ENCODE measurements at places on chromosomes 1 and 21.
A peak's percentile ranks its signal among the peaks of the same experiment; 100 is the strongest.

GRCh38 chr1:183188240-183188639 lies 2.2 kb downstream of the LAMC2 start:
- no peak for DNase-seq

- DNase-seq, result no peak
Observed at GRCh38 chr1:234584926-234585325, 25.1 kb downstream of the IRF2BP2 start.

DNA sequence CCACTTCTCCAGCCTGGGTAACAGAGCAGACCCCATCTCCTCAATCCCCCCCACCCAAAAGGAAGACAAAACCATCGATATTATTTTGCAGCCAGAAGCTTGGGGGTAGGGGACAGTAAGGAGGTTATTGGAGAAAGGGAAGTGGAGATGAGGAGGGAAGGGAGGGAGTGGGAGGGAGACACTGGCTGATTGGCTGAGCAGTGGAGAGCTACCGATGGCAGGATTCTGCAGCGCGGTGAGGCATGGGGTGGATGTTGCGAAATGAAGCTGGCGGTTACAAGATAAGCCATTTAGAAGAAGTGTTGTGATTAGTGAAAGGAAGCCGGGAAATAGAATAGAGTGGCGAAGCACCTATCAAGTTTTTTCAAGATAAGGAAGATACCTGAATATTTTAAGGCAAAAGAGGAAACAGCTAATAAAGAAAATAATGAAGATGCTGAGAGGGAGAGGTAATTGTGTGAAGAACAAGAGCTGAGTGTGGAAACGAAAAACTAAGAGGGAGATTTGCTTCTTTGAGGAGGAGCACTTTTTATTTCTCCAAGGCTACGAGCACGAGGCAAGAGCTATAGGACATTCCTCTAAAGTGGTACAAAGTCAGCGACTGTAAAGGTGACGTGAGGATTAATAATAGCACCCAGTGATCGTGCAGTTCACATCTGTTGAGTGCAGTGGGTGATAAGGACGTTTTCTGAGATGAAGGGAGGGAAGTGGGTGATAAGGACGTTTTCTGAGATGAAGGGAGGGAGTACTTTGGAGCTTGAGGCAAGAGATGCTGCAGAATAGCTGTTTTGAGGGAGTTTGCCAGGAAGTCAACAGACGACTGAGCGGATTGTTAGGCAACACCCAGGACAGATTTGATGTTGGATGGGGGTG lies 103.2 kb upstream of the KIF26B start:
- peak; percentile 44 for DNase-seq

GRCh38 chr1:4317207-4317606 lies 337.2 kb upstream of the AJAP1 start:
- DNase-seq, result no peak

DNA sequence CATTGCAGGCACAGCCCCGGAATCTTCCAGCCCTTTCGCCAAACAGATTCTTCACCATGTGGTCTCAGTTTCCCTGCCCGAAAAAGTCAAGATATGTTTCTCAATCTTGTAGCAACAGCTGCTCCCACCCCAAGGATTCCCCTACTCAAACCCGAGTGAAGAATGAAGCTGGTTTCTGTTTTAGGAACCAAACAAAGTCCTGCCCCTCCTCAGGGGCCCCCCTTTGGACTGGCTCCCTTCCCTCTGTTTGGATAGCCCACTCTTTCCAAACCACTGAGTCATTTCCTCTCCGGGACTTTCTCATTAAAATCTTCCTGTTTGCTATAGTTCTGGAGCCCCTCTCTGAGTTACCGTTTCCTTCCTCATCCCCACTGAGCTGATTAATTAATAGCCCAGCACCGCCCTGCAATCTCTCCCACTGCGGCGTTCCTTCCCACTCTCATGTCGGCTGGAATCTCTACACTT lies 100.9 kb downstream of the TSEN15 start:
- peak; percentile 25 for DNase-seq

- DNase-seq, result peak; percentile 14
Observed at GRCh38 chr1:50724626-50725286, 235.3 kb downstream of the FAF1 start.

DNA sequence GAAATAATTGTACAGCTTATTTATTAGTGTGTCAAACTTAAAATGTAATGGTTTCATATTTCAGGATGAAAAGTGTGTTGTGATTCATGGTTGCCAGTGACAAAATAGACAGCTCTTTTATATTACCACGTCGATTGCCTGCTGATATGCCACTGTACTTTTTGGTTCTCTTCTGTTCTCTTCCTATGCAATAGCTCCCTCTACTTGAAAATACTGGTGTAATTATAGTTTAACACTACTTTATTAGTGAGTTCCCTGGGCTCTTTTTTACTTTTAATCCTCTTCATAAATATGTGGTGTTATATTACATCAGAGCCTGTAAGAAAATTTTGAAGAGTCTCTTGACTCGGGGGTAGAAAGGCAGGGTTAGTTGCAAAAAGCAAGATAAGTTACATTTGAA lies 111.3 kb downstream of the PATJ start:
- no peak for DNase-seq

DNA sequence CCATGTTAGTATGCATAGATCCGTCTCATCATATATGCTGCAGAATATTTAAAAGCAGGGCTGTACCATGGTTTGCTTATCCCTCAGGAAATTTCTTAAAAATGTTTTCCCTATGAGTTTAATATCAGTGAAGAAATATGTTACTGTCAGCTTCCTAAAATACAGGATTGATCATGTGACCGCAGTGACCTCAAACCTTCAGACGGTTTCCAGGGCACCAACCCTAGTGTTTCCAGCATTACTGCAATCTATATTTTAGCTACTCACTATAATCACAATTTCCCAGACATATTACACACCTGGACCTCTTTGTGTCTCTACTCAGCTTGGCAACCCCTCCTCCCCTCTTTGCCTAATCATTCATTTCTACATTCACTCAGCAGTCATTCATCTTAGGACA lies 7.7 kb upstream of the SDHB start:
- no peak for DNase-seq

GRCh38 chr1:214066936-214067335 lies 79.2 kb downstream of the PROX1 start:
- no peak for DNase-seq

DNA sequence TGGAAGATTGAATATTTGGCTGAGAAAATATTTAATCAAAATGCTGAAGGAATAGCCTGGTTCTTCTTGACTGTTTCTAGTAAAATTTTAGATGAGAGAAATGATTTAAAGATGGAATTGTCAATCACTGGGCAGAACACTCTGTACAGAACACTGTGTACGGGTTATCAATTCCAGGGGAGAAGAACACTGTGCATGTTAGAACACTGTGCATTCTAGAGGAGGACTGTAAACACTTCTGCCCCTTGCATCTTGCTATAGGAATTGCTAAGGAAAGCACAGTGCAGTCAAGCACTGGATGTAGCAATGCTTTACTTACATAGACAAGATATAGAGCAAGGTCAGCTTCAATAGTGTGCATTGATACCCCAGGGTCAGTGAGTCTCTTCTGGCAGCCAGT lies 98.7 kb downstream of the RWDD3 start:
- DNase-seq, result no peak

GRCh38 chr1:26744075-26744959 lies 43.4 kb upstream of the PIGV start:
- peak; percentile 92 for DNase-seq

DNA sequence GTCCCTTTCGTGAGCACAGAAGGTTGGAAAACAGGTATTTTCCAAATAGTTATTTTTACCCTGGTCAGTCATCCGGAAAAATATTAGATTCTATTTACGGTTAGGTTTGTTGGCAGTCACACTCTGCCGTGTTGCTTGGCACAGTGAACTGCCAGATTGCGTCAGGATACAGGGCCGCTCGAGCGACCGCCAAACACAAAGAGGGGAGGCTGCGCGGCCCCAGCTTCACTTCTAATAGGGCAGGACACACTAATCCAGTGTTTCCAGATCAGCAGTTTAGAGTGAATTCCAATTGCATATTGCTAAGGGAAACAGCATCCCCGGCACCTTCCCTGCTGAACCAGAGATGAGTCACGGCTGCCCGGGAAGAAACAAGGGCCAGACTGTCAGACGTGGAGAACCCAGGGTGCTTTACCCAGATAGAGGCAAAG lies 22.9 kb downstream of the UMODL1 start:
- DNase-seq, result no peak

- DNase-seq, result no peak
Observed at GRCh38 chr1:244394826-244395765, 56.6 kb downstream of the ADSS2 start.

DNA sequence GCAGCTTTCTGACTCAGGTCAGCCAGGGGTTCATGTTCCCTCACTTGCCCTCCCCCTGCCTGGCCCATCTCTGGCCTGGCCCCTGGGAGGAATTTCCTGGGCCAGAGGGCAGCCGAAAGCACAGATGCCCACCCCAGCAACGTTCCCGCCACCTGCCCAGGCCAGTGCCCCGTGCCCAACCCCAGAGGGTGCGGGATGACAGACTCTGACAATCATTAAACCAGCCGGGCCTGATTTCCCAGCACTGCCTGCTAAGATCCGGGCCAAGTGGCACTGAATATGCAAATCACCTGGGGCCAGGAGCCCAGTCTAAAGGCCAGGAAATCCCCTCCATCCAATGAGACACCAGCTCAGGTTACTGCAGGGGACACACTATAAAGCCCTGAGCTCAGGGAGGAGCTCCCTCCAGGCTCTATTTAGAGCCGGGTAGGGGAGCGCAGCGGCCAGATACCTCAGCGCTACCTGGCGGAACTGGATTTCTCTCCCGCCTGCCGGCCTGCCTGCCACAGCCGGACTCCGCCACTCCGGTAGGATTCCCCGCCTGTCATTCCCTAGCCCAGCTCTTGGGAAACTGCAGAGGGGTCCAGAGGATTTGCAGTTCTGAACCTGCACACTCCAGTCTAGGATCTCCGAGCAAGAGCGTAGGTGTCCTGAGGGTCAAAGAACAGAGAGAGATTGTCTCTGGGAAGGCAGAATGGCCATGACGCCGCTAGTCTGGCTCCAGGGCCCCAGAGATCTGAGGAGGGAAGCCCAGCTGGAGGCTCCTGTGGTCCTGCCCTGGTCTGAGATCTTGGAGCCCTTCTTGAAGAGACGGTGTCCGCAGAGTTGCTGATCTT lies at the start of gene ELF3:
Gene ELF3, plus strand, starts transcription at position 408 of the 836 bp plus-strand sequence. CDS start 550 bp downstream, outside the sequence.
- DNase-seq, result no peak

DNA sequence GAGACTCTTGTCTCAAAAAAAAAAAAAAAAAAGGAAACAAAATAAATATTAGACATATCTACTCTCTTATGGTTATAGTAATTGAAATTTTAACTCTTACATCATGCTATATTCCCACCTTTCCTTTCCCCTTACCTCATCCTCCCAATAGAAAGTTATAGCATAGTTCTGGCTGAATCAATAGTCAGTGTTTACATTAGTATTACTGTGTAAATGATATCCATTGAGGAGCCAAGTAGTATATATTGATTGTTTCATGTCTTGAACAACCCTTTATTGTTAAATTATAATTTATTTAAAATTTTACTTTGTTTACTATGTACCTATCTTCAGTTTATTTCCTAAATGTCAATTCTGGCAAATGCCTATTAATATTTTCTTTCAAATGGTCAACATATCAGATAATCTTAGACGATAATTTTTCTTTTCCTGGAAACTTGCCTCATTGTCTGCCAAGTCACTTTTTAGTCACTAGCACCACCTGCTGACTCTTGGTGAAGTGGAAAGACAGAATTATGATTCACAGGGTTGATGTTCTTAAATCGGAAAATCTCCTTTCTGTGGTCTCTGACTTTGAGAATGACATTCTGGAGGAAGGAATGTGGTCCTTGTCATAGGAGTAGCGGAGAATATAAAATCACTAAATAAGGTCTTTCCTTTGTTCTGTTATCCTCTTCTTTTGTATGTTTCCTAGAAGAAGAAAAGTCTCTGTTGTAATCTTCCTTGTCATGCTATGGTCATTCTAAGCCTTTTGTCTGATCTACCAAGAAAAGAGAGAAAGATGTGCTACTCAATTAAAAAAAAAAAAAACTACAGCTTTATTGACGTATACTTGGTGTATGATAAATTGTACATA lies 8.6 kb downstream of the HJV start:
- DNase-seq, result peak; percentile 81

GRCh38 chr1:177088966-177089365 lies 75.5 kb downstream of the ASTN1 start:
- no peak for DNase-seq

- DNase-seq, result no peak
Observed at GRCh38 chr1:38038861-38039260, 7.7 kb downstream of the POU3F1 start.

DNA sequence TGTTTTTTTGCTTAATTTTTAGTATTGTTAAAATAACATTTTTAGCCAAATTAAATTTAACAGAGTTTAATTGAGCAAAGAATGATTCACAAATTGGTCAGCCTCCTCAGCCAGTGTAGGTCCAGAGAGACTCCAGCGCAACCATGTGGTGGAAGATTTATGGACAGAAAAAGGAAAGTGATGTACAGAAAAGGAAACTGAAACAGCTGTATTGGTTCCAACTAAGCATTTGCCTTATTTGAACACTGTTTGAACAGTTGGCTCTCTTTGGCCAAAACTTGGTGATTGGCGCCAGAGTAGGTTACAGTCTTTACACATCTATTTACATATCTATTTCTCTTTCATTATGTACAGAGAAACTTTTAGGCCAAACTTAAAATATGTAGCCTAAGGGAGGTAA lies 19.4 kb downstream of the RPS6KC1 start:
- peak; percentile 4 for DNase-seq

- no peak for DNase-seq
Observed at GRCh38 chr1:9324246-9325096, 31.8 kb downstream of the SPSB1 start.

DNA sequence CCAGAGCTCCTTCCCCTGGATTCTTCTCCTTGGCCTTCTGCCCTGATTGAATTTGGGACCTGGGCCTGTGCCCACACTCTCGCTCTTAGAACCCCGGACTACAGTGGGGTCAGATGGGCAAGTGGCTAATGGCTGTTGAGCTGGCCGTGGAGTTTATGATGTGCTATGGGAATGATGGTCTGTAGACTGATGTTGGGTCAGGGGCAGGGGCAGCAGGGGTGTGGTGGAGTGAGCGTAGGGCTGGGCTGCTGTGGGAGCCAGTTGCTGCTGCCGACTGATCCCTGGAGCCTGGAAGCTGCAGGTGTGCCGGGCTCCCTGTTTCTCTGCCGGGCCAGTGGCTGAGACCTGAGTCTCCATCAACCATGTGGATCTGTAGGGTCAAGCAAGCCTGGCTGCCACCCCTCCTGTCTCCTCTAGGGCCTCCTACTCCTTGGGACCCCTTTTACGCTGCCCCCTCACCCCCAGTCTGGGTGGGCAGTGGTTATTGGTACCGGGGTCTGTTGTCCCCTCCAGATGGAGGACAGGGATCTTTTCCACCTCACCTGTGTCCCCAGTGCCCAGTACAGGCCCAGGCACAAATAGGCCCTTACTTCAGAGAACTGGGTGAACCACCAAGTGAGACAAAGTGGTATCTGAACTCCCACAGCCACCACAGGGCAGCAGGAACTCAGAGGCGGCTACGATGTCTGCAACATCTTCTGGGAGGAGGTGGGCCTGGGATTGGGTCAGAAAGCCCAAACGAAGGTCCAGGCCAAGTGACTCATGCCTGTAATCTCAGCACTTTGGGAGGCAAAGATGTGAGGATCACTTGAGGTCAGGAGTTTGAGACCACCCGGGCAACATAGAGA lies 5.1 kb downstream of the PODN start:
- no peak for DNase-seq

- no peak for DNase-seq
Observed at GRCh38 chr1:223035724-223036478, 107.1 kb downstream of the TLR5 start.

- no peak for DNase-seq
Observed at GRCh38 chr1:99397029-99397428, 132.7 kb downstream of the PLPPR4 start.
